AG10803 (cell line): ENCODE measurements at places on chromosomes 3 and 15.

DNA sequence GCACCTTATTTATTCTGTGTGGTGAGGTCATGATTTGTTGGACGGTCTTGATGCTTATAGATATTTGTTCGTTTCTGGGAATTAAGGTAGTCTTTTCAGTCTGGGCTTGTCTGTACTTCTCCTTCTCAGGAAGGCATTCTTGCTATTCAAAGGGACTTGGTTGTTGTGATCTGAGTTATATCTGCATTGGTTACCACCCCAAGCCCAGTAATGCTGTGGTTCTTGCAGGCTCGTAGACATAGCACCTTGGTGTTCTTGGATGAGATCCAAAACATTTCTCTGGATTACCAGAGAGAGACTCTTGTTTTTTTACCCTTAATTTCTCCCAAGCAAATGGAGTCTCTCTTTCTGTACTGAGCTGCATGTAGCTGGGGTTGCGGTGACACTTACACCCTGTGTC is 128.0 kb upstream of the CBLB start:
- DNase-seq: no peak

DNA sequence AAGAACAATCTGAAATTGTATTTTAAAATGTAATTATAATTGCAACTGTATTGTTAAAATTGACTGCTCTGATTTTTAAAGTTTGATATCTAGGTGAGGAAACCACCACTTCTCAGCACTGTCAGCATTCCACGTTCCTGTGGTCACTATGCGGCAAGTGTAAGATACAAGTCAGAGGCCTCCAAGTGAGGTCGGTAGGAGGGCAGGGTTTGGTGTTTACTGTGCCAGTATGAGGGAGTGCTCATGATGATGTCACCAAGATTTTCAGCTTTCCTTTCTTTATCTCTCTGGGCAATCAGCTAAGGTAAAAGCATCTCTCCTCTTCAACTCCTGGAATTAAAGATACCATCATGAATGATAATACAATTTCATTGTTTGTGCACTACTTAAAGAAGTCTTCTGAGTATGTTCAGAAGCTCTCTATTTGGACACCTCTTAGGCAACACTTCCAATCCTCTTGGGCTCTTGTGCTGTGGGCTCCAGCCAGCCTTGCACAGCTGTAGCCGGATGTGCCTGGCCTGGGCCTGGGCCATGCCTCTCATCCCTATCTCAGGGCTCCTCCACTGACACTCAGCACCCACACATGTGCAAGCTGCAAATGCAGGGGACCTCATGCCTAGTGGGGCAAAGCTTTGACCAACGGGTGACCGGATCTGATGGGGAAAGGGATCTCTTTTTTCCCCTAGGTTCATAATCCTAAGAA is 42.9 kb downstream of the CCR3 start:
- DNase-seq: no peak

- DNase-seq: no peak
Measured at GRCh38 chr15:62275831-62276230, 110.7 kb upstream of the C2CD4B start.

DNA sequence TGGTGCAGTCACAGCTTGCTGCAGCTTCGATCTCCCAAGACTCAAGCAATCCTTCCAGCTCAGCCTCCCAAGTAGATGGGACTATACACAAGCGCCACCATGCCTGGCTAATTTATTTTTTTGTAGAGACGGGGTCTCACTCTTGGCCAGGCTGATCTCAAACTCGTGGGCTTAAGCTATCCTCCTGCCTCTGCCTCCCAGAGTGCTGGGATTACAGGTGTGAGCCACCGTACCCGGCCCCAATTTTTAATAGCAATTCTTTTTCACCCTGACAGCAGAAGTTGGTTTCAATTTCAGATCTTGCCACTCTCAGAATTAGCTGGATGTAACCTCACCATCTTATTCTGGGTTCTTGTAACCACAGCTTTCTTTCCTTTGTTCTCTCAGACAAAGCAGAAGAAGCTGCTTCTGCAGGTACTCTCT is 64.8 kb downstream of the TRIM71 start:
- DNase-seq: no peak

DNA sequence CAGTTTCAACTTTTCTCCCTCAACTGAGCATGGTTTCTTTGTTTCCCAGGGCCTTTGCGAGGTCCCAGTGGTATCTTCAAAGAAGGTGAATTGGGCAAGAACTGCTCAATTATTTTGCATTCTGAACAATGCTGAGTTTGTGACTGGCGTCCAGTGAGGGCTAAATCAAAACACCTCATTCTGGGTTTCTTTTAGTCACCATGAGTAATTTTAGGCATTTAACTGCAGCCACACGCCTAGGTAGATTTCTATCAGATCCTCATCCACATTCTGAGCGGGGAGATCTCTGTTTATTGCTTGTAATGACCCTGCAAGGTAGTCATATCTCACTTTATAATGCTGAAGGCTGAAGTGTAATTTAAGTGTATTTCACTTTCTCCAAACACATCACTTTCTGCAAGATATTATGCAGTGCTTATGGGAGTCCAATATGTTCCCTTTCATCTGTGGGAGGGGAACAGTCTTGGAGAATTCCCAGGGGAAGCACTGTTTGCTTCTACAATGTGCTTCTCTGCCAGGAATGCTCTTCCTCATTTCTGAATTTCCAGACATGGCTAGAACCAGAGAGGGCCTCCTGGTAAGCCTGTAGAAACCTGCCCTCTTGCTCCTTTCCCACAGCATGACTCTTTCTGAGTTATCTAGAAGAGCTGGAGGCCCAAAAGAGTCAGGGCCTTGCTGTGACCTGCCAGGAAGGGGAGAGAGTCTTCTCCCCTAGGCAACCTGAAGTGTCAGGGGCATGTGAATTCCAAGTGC is 91.7 kb downstream of the FRMD4B start:
- DNase-seq: peak; percentile 58

DNA sequence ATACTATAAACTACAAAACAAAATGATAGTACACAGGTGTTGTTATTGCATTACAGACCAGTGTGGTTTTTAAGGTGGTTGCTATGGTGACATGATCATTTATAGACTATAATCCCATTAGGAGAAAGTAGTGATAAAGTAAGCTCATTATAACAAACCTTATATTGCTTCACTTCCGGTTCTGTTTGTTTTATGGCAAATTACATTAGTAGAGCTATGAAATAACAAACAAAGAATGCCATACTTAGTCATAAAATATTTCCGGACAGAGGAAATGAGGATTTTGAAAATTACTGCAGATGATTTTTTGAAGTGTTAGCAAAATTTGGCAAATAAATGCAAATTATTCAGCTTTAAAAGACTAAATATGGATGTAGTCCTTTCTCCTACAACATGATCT is 640.4 kb upstream of the ARPP21 start:
- DNase-seq: no peak

GRCh38 chr15:28994831-28995596 is 109.2 kb downstream of the APBA2 start:
- no peak for DNase-seq

DNA sequence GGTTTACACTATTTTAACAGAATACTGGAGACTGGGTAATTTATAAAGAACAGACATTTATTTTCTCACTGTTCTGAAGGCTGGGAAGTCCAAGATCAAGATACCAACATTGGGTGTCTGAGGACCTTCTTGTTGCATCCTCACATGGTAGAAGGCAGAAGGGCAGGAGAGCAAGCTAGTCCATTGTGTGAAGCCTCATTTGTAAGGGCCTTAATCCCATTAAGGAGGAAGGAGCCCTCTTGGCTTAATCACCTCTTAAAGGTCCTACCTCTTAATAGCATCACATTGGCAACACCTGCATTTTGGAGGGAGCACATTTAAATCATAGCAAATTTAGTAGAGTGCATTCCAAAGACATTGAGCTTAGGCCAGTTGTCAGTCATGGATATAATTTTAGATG is 26.2 kb downstream of the UBE2Q2 start:
- no peak for DNase-seq

GRCh38 chr3:29686889-29687592 is 406.2 kb downstream of the RBMS3 start:
- DNase-seq: peak; percentile 58
